ENCODE measurements at places on chromosomes 7 and 10.

DNA sequence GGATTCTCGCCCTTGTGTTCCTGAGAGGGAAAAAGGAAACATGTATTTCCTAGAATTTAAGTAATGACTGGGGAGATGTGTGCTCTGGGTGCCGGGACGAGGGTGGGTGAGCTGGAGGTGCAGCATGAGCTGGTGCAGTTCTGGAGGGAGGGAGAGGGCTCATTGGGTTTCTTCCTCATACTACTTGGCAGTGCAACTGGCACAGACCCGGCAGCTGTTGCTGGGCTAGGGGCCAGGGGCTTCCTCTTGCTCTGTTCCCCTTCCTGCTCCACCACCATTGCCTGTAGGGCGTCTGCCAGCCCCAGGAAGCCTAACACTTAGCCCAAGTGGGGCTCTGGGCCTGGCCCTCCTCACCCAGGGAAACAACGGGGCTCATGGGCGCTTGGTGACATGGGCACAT is 5.9 kb downstream of the RET start:
- DNase-seq, result no peak

- no peak for DNase-seq
Observed at GRCh38 chr7:130127821-130128317, 57.5 kb downstream of the KLHDC10 start.

- DNase-seq, result no peak
Observed at GRCh38 chr10:11147722-11148121, 130.1 kb downstream of the CELF2 start.

DNA sequence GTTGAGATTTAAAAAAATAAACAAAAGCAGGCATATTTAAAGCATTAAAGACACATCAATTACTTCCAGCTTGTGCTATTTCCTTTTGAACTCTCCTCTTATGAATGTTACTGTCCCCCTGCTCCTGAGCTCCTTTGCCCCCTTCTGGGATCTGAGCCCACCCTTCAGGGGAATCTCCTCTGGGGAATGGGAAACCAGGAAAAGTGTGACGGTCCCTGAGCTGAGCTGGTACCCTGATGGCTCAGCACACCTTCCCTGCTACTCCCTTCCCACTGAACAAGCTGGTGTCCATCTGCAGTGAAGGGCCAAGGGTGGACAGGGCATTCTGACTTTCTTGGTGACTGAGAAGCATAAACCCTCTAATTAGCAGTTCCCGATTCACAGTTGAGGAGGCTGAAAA is 356.3 kb downstream of the PTEN start:
- DNase-seq, result no peak

GRCh38 chr7:7554021-7554432 is 12.7 kb upstream of the MIOS start:
- DNase-seq, result no peak

GRCh38 chr7:92648067-92648466 is 57.9 kb upstream of the FAM133B start:
- DNase-seq, result no peak

DNA sequence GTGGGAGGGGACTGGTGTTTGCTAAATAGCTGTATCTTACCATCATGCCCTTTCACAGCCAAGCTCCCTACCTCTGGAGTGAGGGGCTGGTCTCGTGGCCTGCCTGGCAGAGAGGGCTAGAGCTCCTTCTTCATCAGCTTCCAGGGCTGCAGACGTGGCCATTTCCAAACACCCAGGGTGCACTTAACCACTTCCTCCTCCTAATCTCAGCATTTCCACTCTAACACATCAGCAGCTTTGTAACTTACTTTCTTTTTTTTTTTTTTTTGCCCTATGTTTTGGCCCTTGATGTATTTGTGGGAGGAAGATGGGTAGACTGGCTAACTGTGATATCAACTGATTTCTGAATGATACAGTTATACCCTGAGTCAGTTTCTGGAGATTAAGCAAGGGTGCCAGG is 27.4 kb downstream of the LRRC4 start:
- no peak for DNase-seq

DNA sequence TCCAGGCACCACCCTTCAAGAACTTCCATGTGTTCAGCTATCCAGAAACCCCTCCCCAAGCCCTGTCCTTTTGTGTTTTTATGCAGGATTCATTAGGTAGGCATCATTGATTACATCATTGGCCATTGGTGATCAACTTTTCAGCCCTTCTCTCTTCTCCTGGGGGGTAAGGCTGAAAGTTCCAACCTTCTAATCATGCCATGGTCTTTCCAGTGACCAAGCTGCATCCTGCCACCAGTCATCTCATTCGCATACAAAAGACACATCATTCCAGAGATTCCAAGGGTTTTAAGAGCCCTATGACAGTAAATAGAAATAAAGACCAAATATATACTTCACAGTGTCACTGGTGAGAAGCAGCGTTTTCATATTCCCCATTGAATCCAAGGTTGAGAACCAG is 48.2 kb downstream of the DNAJC12 start:
- no peak for DNase-seq

GRCh38 chr7:22435720-22436119 is 64.3 kb downstream of the STEAP1B start:
- DNase-seq, result no peak

- no peak for DNase-seq
Observed at GRCh38 chr10:24851629-24852028, 100.8 kb downstream of the PRTFDC1 start.

DNA sequence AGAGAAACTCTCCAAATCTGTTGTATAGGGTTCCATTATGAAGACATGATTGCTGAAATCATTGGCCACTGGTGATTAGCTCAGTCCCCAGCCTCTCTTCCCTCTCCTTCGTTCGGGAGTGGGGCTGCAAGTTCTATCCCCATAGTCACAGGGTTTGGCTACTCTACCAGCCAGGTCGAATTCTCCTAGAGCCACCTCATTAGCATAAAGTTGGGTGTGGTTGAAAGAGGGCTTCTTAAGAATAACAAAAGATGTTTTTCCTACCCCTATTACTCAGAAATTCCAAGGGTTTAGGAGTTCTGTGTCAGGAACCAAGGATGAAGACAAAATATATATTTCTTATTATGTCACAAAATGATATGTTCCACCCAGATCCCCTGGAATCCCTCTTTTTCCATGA is 166.2 kb upstream of the YAE1 start:
- DNase-seq, result no peak

- peak; percentile 27 for DNase-seq
Observed at GRCh38 chr10:132360766-132361447, 28.9 kb downstream of the LRRC27 start.

DNA sequence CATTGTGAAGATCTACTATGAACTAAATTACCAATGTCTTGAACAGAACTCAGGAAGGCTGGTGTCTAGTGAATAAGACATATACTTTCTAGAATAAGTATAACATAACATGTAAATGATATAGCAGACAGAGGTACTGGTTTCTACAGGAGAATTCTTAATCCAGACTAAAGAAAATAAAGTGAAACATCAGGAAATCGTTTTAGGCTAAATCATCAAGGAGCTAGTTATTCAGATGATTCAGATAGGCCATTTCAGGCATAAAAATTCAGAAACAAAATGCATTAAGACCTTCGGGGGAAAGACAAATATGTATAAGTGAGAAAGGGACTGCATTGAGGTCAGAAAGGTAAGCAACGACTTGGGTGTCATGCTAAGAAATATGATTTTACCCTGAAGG is 170.6 kb downstream of the LRRN3 start:
- no peak for DNase-seq

GRCh38 chr7:29565224-29565630 is 1.6 kb downstream of the PRR15 start:
- no peak for DNase-seq

DNA sequence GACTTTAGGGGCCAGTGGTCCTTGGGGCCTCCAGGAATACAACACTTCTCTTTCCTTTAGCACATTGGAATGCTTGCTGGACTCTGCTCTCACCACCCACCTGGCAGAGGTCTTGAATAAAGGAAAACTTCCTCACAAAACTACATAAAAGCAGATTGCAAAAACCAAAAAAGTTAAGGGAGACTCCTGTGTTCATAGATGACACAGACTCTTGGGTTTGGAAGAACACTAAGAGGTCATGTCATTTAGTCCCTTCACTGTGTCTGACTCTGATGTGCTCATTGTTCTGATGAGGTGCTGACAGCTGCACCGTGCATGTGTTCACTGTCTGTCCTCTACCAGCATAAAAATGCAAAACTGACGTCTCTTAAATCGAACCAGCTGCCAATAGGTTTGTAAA is 11.4 kb downstream of the BLNK start:
- no peak for DNase-seq

DNA sequence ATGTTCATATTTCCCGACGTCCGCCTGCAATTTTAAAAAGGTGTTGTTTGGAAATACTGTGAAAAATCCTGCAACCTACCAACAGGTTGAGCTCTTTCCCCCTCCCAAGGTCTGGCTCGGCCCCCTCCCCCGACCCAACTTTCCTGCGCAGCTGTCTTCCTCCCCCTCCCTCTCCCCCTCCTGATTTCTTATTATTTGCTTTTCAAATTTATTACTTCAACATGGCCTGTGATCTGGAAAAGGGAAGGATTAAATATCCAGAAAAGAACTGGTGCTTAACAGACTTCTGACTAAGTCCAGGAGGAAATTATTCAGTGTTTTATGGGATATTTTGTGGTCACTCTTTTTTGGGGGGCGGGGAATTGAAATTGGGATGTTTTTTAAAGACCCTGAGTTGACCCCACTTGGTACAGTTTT is 2.4 kb downstream of the ARID5B start:
- no peak for DNase-seq

GRCh38 chr10:74827045-74827441 is 643 bp downstream of the KAT6B start:
- DNase-seq, result no peak

DNA sequence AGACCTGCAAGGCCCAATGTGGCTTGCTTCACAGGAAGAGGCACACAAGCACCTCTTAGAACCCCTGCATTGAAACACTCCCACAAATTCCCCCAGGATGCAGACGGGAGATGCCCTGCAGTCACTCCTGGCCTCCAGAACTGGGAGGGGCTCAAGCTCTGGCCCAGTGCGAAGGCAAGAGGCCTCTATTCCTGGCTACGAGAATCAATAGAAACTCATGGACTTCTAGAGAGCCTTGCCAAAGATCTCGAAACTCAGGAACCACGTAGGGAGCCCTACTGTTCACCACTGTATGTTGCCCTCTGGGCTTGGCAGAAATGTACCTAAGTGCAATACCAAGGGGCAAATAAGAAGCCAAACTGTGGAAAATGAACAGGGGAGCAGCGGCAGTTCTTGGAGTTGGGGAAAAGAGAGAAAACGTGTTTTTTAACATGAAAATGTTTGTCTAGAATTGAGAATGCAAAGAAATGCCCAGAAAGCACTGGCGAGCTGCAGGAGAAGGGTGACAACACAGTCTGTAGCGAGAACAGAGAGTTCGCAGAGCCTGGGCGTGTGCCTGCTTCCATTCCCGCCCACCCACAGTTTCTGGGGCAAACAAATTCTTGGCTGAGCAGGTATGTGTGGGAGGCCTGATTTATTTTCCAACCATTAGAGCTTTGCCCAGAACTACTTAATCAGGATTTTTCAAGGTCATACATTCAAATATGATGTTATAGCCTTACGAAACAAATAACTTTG is 260.5 kb upstream of the KLF14 start:
- no peak for DNase-seq

GRCh38 chr7:90830308-90830707 is 234.2 kb downstream of the CDK14 start:
- no peak for DNase-seq

GRCh38 chr10:34721208-34721840 is 93.8 kb downstream of the PARD3 start:
- no peak for DNase-seq

DNA sequence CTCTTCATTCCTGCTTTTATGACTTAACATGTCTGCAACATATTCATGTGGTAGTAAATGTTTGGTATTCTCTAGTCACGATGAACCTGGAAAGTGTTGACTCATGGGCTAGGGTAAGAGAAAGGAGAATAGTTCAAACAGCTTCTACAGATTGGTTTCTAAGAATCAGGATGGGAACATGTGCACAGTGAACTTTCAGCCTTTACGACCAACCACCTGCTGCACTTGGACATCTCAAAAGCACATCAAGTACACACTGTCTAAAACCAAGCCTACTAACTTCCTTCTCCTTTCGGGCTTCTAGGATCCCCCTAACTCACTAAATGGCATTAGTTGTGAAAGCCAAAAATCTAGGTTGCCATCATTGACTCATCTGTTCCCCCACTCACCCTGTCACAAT is 85.5 kb downstream of the CUL2 start:
- DNase-seq, result no peak

GRCh38 chr10:114479307-114479706 is 75.0 kb upstream of the AFAP1L2 start:
- no peak for DNase-seq

DNA sequence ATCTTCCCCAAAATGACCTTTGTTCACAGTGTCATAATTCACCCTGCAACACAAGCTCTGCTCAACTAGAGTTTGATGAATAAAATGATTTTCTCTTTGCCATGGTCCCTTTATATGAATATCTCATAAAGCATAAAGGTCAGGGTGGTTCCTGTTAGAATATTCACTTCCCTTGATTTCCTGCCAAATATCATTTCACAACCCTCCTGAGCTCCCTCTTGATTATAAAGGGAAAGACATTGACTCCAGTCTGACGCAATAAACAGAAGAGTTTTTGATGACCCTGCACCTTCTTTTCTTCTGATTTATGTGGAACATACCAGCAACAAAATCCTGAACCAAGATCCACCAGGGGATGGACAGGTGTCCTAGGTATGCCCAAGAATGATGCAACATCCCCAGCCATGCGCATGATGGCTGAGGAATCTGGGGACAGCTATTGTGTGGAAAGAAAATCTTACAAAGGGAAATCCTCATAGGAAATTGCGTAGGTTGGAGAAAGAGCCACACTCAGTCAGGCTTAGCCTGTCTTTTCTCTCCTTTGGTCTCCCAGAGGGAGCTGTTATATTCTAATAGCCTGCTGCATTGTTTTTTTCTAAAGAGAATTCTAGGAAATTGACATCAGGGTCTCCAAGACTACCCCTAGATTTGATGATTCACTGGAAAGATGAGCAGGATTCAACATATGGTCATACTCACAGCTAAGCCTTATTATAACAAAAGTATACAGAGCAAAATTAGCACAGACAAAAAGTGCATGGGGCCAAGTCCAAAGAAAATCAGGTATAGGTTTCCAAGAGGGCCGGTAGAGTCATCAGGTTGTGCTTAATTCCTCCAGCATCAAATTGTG is 18.8 kb downstream of the IFIT3 start:
- DNase-seq, result no peak

- DNase-seq, result no peak
Observed at GRCh38 chr10:132713421-132714095, 72.4 kb downstream of the NKX6-2 start.

- DNase-seq, result no peak
Observed at GRCh38 chr10:132701099-132701845, 84.7 kb downstream of the NKX6-2 start.

DNA sequence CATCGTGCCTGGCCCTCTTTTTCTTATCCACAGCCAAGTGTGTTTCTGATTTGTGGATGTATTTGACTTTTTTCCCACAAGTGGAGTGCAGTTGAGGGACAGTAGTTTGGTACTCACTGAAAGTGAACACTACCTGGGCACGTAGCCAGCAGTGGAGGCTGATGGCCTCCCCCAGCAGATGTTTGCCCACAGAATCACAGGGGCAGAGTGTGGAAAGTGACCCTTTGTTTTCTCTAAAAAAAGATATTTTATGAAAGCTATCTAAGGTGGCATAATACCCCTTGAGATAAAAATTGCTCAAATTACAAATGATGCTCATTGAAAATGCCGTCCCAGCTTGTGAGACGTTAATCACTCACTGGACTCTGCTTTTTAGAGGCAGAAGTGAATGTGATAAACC is 29.1 kb downstream of the WDR37 start:
- DNase-seq, result no peak

GRCh38 chr7:82433507-82433906 is 10.1 kb downstream of the CACNA2D1 start:
- no peak for DNase-seq

Data from activated CD4-positive, alpha-beta T cell treated with anti-CD3 and anti-CD28 coated beads for 24 hours (primary cell).